Activated T-cell treated with anti-CD3 and anti-CD28 coated beads for 4 hours (primary cell): ENCODE measurements at places on chromosomes 1 and 21.

GRCh38 chr1:179091691-179092165, 9.9 kb downstream of the TOR3A start:
- no peak for DNase-seq

GRCh38 chr1:193013707-193014106, 45.5 kb downstream of the UCHL5 start:
- DNase-seq: no peak

GRCh38 chr1:189150624-189151023, 1327.0 kb downstream of the BRINP3 start:
- DNase-seq: no peak

DNA sequence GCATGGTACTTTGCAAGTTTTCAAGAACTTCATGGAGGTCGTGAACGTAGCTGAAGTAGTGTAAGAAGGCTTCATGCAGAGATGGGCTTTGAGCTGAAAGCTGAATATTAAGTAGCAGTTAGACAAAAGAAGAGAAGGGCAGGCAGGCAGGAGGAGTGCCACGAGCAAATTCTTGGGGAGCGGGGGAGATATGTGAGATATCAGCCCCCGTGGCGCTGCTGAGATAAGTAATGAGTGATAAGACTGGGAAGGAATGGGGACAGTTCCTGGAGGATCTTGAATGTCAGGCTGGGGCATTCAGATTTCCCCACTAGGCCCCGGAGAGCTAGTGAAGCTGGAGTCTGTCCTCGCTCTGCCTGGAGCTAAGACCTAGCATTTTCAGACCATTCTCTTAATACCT, 27.9 kb upstream of the KIRREL1 start:
- no peak for DNase-seq

DNA sequence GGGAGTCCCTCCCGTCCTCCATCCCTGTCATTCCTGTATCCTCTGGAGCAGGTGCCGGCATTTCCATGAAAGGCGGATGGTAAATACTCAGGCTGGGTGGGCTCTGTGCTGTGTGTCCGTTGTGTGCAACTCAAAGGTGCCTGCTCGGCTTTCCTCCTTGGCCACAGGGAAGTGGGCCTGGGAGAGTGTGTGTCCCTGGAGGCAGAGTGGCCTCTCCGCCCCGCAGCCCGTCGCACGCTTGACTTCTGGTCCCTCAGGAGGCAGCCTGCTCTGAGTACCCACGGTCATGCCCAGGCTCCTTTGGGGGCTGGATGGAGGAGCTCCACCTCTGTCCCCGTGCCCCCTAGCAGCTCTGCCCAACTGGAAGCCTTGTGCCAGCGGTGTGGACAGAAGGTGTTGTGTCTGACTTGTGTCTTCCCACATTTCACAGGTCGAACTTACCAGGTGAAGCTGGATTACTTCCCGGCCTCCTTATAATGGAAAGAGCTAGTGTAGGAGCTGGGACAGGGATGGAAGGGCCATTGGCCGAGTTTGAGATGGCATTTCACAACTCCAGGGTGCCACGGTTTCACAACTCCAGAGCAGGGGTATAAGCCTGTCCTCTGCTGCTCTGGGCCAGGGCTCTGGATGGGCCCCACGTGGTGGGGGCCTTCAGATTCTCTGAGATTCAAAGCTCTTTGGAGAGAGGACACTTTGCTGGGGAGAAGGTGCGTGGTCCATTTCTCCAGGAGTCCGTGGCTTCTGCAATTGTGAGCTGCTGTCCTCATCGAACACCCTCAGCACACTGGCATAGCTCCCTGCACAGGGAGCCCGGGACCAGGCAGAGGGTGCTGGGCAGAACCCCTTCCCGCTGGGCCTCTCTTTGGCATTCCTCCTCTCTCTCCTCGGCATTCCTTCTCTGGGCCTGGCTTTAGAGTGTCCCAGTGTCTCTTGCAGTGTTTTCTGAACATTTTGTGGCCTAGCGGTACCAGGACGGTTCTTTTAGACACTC, 152.7 kb upstream of the COL6A1 start:
- no peak for DNase-seq

DNA sequence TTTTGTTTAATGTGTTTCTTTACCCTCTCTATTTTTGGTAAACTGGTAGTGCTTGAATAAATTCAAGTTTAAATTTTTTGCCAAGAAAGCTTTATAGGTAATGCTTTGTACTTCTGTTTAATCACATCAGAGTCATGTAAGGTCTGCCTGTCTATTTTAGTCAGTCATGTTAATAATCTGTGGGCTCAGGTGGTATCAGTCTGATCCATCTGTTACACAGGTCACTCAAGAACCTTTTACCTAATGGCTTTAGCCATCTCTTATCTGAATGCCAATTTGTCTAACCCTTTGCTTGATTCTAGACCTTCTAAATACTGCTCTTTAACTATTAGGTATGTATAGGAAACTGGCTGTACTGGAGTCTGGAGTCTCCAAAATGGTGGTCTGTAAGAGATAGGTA, 16.6 kb downstream of the MDM4 start:
- no peak for DNase-seq

DNA sequence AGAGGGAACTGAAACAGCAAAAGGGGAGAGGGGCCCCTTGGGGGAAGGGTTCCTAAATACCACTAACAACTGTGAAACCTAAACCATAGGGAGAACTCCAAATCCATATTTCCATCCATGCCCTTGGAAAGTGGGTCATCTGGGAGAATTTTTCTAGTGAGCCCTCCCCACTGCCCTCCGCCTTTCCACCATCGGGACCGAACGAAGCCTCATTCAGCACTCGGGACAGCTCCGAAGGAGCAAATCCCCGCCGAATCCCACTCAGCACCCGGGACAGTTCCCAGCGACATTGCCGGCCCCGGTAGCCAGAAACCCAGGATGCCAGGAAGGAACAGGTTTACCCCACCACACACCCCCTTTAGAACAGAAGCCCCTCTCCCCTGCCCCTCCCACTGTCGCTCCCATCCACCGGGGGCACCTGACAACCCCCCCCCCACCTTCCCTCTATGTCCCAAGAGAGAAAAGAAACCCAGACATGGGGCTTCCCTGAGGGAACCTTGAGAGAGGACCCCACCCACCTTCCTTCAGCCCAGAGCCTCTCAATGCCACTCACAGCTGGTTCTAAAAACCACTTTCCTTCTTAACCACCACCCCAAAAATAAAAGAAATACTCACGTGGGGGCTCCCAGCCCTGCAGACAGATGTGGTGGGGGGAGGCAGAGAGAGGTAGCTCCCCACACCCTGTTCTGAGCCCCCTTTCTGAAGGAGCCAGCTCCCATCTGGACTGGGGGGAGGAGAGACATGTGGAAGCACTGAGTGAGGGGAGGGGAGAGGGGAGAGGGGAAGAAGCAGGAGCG, 4.5 kb downstream of the DLGAP3 start:
- peak; percentile 19 for DNase-seq

- no peak for DNase-seq
Measured at GRCh38 chr1:9376430-9376829, 83.7 kb downstream of the SPSB1 start.

- DNase-seq: no peak
Measured at GRCh38 chr1:167488786-167489185, 29.5 kb downstream of the CD247 start.

- no peak for DNase-seq
Measured at GRCh38 chr1:12585951-12586942, 31.8 kb downstream of the DHRS3 start.

DNA sequence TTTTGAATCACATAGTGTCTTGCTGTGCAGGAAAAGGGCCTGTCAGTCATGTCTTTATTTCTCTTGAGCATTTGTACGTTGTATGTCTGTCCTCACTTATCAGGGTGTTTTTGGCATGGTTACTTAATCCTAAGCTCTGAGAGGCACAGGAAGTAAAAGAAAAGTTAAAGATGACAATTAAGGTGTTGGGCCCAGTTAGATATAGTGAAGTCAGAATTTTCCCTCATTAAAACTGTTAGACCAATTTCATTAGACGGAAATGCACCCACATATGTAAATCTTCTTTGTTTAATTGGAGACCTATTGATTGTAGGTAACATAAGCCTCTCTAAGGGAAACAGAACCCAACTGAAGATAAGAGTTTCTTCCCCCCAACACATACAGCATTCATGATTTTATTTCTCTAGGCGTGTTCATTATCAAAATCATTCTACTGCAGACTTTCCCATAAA, 21.9 kb downstream of the NFIA start:
- no peak for DNase-seq

- no peak for DNase-seq
Measured at GRCh38 chr1:52233463-52233862, 91.6 kb downstream of the ZFYVE9 start.
